ENCODE measurements at places on chromosomes 3 and 15. TPM values are rescaled to one million over a fixed set of nuclear protein-coding genes. Genes with fewer than 3 reads are reported as not detected.

The SMAD6 gene
- total RNA-seq, result 0.35 TPM

DNA sequence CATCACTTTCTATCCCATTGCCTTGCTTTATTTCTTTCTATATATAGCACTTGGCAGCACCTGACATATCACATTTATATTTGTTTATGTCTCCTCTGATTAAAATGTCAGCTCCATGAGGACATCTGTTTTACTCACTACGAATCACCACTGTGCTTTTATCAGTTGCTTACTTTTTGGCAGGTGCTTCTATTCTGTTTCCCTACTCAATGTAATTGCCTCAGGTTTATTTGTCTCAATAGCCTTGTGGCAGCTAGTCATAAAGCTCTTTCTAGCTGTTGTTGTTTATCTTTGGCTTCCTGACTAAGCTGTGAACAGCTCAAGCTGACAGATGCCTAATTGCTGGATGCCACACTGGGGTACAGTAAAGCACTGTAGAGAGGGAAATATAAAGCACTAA lies 85.5 kb downstream of the VPS13C start:
- DNase-seq, result no peak

DNA sequence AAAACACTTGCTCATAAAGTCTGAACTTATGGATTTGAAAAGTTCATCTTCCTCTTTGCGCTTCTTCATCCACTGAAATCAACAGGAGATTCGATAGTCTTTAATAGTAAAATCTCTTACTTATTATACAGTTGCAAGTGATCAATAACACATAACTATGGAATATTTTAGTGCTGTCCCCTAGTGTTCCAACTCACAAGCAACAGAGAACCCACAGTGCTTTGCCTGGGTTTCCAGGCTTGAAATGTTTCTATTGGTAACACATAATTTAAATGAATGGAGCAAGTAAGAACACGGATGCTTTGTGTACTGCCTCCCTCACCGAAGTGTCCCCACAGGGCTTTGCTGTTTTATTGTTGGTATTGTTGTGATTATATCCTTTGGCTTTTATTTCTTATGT lies 93.5 kb downstream of the WDR72 start:
- no peak for DNase-seq

DNA sequence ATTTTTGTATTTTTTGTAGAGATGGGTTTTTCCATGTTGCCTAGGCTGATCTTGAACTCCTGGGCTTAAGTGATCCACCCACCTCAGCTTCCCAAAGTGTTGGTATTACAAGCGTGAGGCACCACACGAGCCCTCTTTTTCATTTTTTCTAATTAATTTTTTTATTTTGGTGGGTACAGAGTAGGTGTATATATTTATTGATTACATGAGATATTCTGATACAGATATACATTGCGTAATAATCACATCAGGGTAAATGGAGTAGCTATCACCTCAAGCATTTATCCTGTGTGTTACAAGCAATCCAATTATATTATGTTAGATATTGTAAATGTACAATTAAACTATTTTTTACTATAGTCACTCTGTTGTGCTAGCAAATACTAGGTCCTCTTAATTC lies 66.1 kb downstream of the WDR49 start:
- no peak for DNase-seq

- no peak for DNase-seq
Observed at GRCh38 chr15:75864213-75865059, 21.2 kb downstream of the UBE2Q2 start.

The RASL12 gene
- total RNA-seq, result not detected

DNA sequence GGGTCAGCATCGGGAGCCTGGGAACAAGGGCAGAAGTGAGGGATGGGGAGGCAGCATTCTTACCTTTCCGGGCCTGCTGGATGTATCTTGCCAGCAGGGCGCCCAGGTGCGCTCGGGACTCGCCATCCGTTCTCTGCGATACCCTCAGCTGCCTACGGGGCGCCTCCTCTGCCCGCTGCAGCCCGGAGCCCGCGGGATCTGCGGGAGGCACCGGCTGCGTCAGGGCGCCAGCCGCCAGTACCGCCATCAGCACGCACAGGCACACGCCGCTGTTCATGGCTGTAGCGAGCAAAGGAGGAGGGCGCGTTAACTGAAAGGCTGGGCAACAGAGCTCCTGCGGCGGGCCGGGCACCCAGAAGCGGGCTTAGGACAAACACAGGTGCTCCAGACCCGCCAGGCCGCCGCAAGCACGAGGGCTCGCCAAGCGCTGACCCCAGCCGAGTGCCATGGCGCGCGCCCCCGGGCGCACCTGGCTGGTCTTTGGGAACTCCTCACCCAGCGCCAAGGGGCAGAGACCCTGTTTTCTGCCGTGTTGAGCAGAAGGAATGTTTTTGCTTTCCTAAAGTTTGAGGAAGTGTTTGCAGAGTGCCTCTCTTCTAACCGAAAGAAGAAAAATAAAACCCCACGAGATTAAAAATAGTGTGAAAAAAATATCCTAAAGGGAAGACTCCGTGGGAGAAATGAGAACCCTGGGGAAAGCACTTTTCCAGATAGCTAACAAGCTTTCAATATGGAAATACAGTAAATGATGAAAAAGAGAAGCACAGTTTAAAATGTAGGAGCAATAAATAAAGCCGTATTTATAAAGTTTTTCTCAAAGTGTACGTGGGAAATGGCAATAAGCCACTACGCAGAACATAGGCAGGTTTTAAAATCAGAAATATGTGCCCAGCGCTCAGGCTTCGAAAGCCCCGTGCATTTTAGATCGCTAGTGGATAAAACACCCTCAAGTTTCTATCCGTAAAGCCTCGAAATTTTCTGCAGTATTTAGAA lies 2.3 kb downstream of the CCK start:
- DNase-seq, result peak; percentile 33

- DNase-seq, result no peak
Observed at GRCh38 chr3:146222204-146223046, 28.5 kb downstream of the PLSCR4 start.

The PEX11A gene
- total RNA-seq, result 4.0 TPM

DNA sequence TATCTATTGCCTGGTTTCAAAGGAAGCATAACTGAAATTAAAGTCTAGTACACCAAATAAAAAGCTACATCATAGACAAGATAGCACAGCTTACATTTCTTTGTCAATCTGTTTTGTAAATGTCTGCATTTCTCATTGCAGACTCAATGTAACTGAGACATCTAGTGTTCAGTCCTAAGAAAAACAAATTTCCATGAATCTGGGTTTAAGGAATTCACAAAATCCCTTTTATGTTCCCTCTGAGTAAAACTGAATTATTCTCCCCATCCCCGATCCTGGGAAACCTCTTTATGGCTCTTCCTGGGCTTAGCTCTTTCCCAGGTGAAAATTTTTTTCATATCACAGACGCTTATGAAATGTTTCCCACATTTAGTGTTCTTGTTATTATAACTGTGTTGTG lies 21.6 kb upstream of the RASA2 start:
- no peak for DNase-seq

GRCh38 chr15:64686130-64686735 lies 89.2 kb downstream of the RBPMS2 start:
- peak; percentile 35 for DNase-seq
